Cerebellum (tissue), 4 donors: ENCODE measurements at places on chromosomes 12 and 14.

DNA sequence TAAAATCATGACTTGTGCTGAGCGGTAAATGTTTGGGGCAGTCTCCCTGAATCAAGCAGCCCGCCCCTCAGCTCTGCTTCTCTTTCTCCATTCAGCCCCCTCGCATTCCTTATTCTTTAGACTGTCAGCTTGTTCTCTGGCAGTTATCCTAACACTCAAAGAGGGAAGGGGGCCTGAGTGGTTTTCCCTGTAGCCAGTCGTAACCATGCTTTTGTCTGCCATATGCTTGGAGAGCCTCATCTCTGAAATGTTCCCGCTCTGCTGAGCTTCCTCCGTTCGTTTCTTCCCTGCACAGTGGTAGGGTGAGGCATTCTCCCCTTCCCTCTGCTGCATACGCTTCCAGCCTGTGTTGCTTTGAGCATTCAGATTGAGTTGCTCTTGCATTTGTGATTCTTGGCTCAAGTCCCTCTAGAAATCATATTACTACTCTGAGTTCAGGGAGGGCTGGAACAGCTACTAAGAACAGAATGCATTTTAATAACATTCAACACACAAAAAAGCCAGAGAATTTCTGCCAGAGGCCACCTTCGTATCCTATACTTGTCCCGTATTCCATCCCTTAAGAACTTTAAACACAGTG, 119.7 kb downstream of the FBXL14 start:
- DNase-seq = no peak

DNA sequence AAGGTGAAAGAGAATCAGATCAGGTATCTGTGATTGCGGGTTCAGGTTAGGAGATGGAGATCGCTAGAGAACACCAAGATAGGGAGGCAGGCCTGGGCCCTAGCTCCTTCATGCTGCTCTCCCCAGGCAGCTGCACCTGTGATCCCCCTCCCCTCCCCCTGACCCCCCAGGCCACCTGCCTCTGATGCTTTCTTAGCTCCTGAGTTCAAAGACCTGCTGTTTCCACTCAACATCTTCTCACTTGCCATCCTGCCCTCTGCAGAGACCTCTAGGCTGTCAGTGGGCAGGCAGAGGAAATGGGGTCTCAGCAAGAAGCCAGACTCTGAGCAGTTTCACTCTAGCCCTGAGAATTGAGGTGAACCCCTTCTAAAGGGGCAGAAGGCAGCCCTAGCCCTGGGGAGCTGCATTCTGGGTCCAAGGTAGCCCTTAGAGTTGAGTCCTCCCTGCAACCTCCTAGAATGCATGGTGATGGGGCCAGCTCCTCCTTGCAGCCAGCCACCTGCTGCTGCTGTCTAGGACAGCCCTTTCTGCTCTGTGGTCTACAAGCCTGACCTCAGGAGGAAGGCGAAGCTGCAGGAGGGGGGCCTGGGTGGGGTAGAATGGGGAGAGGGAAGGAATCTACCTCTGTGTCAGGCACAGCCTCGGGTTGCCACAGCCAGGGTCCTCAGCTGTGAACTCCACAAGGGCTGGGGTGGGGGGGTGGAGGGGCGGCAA, 6.4 kb upstream of the SLC48A1 start:
- no peak for DNase-seq

- DNase-seq = no peak
Measured at GRCh38 chr12:109902891-109903418, 2.9 kb downstream of the TCHP start.

DNA sequence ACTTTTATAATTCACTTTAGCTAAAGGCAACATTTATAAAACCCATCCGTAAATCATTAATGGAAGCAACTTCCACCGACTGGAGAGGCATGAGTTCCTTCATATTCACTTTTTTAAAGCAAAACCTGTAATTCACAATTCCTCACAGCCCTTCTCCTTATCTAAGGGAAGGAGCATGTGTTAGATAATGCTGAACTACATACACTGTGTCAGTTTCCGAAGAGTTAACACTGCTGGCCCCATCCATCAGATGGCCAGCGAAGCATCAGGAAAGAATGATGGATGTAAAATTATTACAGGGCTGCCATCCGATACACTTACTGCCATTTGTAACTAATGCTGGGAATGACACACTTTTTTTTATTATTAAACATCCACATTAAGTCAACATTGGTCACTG, 392.8 kb downstream of the SOX5 start:
- DNase-seq = no peak

DNA sequence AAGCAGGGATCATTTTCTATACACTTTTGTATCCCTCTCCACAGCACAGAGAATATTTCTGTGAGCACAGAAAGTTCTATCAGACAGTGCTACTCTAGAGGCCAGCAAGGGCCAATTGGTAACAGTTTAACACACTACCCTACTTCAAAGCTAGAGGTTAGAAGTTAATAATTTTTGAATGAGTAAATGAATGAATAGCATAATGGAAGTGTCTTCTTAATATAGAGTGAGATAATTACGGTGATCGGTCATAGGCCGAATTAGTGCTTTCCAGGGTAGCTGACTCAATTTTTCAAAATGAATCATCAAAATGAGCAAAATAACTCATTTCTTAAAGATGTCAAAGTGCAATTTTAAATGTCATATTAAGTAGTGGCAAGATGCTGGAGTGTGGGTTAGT, 67.0 kb upstream of the CCDC198 start:
- DNase-seq = no peak

DNA sequence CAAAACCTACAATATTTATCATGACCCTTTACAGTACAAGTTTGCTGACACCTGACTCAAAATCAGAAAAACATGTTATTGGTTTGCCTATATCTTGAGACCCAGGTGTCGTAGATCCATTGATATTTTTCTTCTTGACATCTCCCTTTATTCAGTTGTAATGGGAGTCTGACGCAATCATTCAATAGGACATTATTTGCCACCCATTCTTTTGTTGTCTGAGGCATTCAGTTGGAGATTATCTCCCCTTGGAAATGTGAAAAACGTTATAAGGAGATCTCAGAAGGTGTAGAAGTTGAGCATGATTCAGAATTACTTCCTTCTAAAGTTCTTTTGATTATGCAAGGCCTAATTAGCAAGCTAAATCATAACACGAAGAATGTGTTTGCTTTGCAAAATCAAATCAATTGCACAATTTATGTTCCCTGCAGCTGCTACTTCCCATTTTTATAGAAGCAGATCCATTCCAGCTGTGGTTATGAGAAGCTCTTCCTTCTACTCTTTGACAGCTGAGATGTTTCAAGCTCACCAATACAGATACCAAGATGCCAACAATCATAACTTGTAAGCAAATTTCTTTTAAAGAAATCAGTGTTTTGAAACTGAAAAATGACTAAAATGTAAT, 228.2 kb upstream of the SYT1 start:
- DNase-seq = no peak
